Activated naive CD8-positive, alpha-beta T cell treated with anti-CD3 and anti-CD28 coated beads, Interleukin-2, amount 50 U/mL, for 24 hours (primary cell): ENCODE measurements at places on chromosomes 11 and 22.
A peak's percentile ranks its signal among the peaks of the same experiment; 100 is the strongest.

- no peaks in the 10 kb centered on the region for H3K36me3 ChIP-seq
- no peak overlapping the region for H3K4me3 ChIP-seq
- H3K27me3 ChIP-seq: peaks cover 4% of the 10 kb centered on the region
- no peak for DNase-seq
These were observed 54.5 kb upstream of the HSPA8 start for GRCh38 chr11:123116486-123116885.

DNA sequence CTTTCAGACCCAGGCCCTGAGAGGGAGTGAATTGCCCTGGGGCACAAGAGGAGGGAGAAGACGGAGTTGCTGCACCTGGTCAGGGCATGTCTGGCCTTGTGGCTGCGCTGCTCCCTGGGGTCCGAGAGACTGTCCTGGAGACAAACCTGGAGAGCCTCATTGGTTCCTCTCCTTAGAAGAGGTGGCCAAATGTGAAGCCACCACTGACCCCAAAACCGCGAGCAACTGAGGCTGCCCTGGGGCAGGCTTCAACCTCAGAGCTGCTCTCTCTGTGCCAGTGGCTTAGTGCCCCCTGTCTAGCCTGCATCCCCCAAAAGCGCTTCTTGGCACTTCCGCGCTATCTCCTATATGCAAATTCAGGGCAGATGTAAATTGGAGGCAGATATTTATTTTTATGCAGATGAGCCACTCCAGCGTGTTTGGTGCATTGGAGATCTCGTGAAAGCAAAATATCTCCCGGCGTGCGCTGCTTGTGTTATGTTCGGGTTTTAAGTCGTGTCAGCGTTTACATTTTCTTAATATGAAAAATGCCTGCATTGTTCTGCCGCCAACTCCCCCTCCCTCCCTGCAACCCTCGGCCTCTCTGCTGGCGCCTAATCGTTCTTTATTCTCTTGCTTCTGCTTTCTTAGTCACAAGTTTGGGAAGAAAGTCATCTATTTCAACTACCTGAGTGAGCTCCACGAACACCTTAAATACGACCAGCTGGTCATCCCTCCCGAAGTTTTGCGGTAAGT lies 69.5 kb downstream of the ARHGAP8 start:
- no peak overlapping the region for H3K4me3 ChIP-seq
- H3K27me3 ChIP-seq: no peaks in the 10 kb centered on the region
- no peaks in the 10 kb centered on the region for H3K36me3 ChIP-seq
- no peaks in the 10 kb centered on the region for H3K4me1 ChIP-seq

DNA sequence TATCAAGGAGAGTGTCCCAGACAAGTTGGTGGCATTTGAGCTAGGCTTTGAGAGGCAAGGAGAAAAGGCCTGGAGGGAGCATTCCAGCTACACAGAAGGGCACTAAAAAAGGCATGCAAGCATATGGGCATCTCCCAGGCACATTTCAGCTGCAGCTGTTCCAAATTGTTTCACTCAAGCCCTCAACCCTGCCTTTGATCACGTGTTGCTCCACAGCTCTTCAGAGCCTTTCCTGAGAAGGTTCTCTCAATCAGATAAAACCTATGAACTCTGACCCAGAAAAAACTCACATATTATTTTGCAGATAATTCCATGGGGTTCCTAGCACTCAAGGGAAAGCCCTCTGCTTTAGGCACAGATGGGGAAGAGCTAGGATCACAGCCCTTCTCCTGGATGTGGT lies 24.4 kb upstream of the HSPA8 start:
- no peak for DNase-seq
- H3K4me1 ChIP-seq: peaks cover 34% of the 10 kb centered on the region
- no peaks in the 10 kb centered on the region for H3K27me3 ChIP-seq
- no peaks in the 10 kb centered on the region for H3K36me3 ChIP-seq

DNA sequence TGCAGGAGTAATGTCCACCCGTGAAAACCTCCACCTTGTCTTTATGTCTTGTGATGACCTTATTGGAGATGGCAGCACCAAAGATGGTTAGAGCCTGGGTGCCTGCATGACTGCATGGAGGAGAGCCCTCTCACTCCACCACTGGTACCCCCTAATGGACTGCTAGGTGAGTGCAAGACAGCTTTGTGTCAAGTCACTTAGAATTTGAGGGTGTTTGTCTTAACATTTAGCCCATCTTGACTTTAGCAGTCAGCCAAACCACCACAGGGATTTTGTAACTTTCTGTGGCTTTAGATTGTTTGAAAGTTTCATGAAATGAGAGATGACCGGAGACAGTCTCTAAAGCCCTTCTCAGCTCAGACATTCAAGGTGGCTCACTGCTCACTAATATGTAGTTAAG lies 232.9 kb upstream of the NCAM1 start:
- H3K36me3 ChIP-seq: no peaks in the 10 kb centered on the region
- H3K4me1 ChIP-seq: no peaks in the 10 kb centered on the region
- DNase-seq: no peak
- H3K27ac ChIP-seq: no peak overlapping the region
- no peak overlapping the region for H3K4me3 ChIP-seq
- H3K27me3 ChIP-seq: peaks cover 3% of the 10 kb centered on the region

DNA sequence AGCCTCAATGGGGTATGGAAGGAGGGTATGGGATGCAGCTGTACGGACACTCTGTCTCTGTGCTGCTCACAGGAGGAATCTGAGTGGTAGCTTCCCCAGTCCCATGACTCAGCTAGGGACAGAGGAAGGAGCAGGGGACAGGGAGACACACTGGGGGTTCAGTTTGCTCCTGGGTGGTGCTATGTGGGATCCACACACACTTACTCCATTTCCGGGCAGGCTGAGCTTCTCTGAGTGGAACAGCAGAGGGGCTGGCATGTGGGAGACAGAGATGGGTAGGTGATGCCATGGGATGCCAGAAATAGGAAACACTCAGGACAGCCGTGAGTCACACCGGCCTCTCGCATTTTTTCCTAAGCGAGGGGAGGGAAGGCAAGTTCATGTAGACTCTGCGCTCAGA lies 59.2 kb upstream of the KIRREL3 start:
- H3K4me1 ChIP-seq: no peaks in the 10 kb centered on the region
- no peak overlapping the region for H3K4me3 ChIP-seq
- no peak for DNase-seq
- H3K27me3 ChIP-seq: no peaks in the 10 kb centered on the region

DNA sequence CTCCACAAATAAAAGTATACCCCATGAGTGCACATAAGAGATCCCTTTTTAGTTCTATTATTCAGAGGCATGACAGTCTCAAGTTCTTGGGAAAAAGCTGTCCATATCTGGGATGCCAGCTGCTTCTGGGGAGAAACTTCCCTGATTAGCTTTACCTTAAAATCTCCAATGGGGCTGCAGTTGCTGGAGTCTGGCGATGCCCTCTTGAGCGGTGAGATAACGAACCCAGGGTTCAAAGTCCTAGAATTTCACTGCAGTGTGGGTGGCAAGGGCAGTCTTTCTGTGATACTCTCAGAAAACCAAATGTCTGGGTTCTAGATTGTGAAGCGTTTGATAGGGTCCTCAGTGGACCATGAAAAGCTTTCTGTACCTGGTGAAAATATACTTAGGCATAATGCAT lies 7.4 kb upstream of the PRR33 start:
- H3K4me3 ChIP-seq: no peak overlapping the region
- peaks cover 18% of the 10 kb centered on the region for H3K27me3 ChIP-seq

DNA sequence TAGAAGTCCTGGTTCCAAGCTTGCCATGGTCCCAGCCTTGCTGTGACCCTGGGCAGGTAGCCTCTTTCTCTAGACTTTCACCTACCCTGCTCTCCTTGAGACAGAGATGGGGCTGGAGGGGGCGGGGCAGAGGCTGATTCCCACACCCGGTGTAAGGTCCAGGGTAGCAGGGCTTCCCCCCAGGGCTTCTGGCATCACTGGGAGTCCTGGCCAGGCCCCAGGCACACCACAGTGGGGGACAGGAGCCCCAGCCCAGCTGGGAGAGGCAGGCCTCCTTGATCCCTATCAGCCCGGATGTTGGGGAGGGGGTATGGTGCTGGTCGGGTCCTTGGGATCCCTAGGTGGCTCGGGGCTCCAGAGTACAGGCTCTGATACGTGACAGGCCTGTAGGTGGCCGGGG lies 1.7 kb upstream of the NUDT8 start:
- peak overlapping the region; percentile 75 for H3K4me3 ChIP-seq
- H3K36me3 ChIP-seq: peaks cover 5% of the 10 kb centered on the region
- peaks cover 5% of the 10 kb centered on the region for H3K4me1 ChIP-seq
- no peaks in the 10 kb centered on the region for H3K27me3 ChIP-seq
- no peak overlapping the region for H3K27ac ChIP-seq
- no peak for DNase-seq

- H3K4me3 ChIP-seq: no peak overlapping the region
- peaks cover 3% of the 10 kb centered on the region for H3K36me3 ChIP-seq
- H3K4me1 ChIP-seq: peaks cover 13% of the 10 kb centered on the region
- H3K27ac ChIP-seq: no peak overlapping the region
- H3K27me3 ChIP-seq: peaks cover 7% of the 10 kb centered on the region
- DNase-seq: no peak
These were observed 6.9 kb downstream of the SBF2 start for GRCh38 chr11:10287140-10287539.

- H3K36me3 ChIP-seq: no peaks in the 10 kb centered on the region
- H3K27ac ChIP-seq: no peak overlapping the region
- H3K4me3 ChIP-seq: no peak overlapping the region
- no peaks in the 10 kb centered on the region for H3K27me3 ChIP-seq
These were observed 164.5 kb downstream of the LUZP2 start for GRCh38 chr11:24661331-24661730.

DNA sequence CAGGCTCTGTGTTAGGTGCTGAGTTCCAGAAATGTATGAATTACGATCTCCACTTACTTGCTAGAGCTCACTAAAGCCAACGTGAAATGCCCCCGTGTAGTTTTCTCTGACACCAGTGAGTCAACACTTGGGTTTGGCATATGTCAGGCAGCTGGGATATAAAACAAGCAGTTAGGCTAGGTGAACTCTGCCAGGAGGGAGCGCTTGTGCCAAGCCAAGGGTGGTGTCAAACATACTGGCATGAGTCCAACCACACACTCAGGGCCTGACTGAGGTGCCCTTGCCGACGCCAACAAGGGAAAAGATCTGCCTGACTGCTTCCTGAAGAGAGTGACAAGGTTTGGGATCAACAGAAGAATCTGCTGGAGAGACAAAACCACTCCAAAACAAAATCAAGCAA lies 167.8 kb upstream of the NARS2 start:
- no peak overlapping the region for H3K27ac ChIP-seq
- no peaks in the 10 kb centered on the region for H3K36me3 ChIP-seq
- DNase-seq: no peak
- peaks cover 6% of the 10 kb centered on the region for H3K27me3 ChIP-seq

DNA sequence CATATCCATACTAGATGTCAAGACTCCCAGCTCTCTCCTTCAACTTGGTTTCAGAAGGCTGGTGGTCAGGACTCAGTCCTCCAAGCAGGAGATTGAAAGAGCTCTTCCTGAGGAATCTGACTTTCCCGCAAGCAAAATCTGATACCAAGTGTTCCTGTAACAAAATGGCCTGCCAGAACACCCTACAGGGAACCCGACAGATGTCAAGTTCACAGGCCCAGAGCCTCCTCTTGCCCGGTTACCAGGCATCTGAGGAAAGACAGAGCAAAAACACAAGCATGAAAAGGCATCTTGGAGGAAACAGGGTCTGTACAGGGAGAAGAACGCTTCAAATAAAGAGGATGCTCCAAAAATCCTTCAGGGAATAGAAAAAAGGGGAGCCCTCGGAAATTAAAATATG lies 8.7 kb upstream of the KCNJ5 start:
- H3K27me3 ChIP-seq: peaks cover 34% of the 10 kb centered on the region
- peaks cover 3% of the 10 kb centered on the region for H3K4me1 ChIP-seq
- no peak overlapping the region for H3K4me3 ChIP-seq
- no peak for DNase-seq

- H3K27me3 ChIP-seq: no peaks in the 10 kb centered on the region
- no peaks in the 10 kb centered on the region for H3K36me3 ChIP-seq
- H3K4me1 ChIP-seq: no peaks in the 10 kb centered on the region
- no peak for DNase-seq
- no peak overlapping the region for H3K27ac ChIP-seq
- no peak overlapping the region for H3K4me3 ChIP-seq
These were observed 297.7 kb upstream of the FAT3 start for GRCh38 chr11:91926965-91927364.

GRCh38 chr11:19432370-19433061 lies 191.8 kb upstream of the E2F8 start:
- no peak overlapping the region for H3K27ac ChIP-seq
- no peak overlapping the region for H3K4me3 ChIP-seq
- H3K27me3 ChIP-seq: peaks cover 33% of the 10 kb centered on the region
- DNase-seq: no peak
- H3K36me3 ChIP-seq: no peaks in the 10 kb centered on the region
- H3K4me1 ChIP-seq: no peaks in the 10 kb centered on the region

GRCh38 chr11:104120493-104121137 lies 43.3 kb downstream of the PDGFD start:
- H3K27ac ChIP-seq: no peak overlapping the region
- no peaks in the 10 kb centered on the region for H3K36me3 ChIP-seq
- no peak overlapping the region for H3K4me3 ChIP-seq
- H3K27me3 ChIP-seq: no peaks in the 10 kb centered on the region
- no peak for DNase-seq

GRCh38 chr11:16321148-16321547 lies 35.2 kb downstream of the SOX6 start:
- no peak overlapping the region for H3K4me3 ChIP-seq
- no peaks in the 10 kb centered on the region for H3K36me3 ChIP-seq
- DNase-seq: no peak
- H3K4me1 ChIP-seq: no peaks in the 10 kb centered on the region
- H3K27me3 ChIP-seq: no peaks in the 10 kb centered on the region

- no peak for DNase-seq
- H3K36me3 ChIP-seq: no peaks in the 10 kb centered on the region
- H3K4me1 ChIP-seq: no peaks in the 10 kb centered on the region
- no peak overlapping the region for H3K27ac ChIP-seq
- H3K4me3 ChIP-seq: no peak overlapping the region
These were observed 149.0 kb downstream of the PKNOX2 start for GRCh38 chr11:125313271-125314219.

DNA sequence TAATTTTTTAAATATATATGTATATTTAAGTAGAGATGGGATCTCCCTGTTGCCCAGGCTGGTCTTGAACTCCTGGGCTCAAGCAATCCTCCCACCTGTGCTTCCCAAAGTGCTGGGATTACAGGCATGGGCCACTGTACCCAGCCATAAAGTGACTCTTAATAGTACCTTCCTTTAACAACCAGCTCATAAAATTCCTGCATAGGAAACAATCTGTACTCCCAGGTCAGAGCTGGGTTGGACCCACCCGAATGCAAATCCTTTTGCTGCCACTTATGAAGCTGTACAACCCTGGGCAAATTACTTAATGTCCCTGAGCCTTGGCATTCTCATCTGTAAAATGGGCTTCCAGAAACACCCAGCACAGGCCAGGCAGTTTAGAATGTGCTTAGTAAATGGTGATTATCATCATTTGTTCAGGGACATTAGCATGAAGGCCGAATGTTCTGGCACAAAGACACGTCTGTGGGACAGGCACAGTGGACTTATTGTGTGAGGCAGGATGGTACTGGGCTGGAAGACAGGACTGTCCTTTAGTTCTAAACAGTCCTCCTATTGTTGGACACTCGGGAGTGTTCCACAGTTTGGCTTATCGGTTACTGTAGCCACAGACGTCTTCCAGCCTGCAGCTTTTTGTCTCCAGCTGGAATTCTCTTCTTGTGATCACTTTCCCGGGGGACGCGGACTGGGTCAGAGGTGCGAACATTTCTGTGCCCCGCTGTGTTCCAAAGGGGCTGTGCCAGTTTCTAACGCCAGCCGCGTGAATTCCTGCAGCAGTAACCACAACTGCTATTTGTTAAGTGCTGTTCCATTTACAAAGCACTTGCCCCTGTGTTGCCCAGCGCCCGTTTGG lies 6.0 kb downstream of the PDXP start:
- DNase-seq: no peak
- H3K27ac ChIP-seq: no peak overlapping the region
- no peak overlapping the region for H3K4me3 ChIP-seq
- H3K36me3 ChIP-seq: peaks cover 14% of the 10 kb centered on the region
- peaks cover 31% of the 10 kb centered on the region for H3K4me1 ChIP-seq

GRCh38 chr22:25869771-25870170 lies 127.8 kb downstream of the MYO18B start:
- H3K4me3 ChIP-seq: no peak overlapping the region
- no peaks in the 10 kb centered on the region for H3K36me3 ChIP-seq
- no peak overlapping the region for H3K27ac ChIP-seq
- no peaks in the 10 kb centered on the region for H3K4me1 ChIP-seq
